Stimulated activated CD8-positive, alpha-beta memory T cell treated with anti-CD3 and anti-CD28 coated beads, Interleukin-4, amount 100 ng/mL, for 4 hours (primary cell): ENCODE measurements at places on chromosomes 11 and 22.

DNA sequence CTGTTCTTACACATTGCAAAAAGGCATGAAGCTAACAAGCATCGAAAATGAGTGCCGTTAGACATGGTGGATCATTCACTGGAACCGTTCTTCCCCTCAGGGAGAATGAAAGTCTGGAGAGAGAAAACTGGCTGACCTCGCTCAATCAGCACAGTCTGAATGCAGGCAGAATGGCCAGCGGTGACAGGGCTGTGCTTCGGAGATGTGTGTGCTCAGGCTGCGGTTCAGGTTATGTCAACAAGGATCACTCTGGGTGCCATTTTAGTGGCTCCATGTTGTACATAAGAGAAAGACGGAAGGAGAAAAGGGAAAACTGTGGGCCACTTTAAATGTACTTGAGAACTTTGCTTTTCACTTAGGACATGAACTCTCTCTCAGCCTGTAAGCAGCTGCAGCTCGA, 749.8 kb upstream of the ARHGAP42 start:
- DNase-seq, result no peak

- no peak for DNase-seq
Measured at GRCh38 chr22:48919851-48920589, 907.7 kb downstream of the BRD1 start.

DNA sequence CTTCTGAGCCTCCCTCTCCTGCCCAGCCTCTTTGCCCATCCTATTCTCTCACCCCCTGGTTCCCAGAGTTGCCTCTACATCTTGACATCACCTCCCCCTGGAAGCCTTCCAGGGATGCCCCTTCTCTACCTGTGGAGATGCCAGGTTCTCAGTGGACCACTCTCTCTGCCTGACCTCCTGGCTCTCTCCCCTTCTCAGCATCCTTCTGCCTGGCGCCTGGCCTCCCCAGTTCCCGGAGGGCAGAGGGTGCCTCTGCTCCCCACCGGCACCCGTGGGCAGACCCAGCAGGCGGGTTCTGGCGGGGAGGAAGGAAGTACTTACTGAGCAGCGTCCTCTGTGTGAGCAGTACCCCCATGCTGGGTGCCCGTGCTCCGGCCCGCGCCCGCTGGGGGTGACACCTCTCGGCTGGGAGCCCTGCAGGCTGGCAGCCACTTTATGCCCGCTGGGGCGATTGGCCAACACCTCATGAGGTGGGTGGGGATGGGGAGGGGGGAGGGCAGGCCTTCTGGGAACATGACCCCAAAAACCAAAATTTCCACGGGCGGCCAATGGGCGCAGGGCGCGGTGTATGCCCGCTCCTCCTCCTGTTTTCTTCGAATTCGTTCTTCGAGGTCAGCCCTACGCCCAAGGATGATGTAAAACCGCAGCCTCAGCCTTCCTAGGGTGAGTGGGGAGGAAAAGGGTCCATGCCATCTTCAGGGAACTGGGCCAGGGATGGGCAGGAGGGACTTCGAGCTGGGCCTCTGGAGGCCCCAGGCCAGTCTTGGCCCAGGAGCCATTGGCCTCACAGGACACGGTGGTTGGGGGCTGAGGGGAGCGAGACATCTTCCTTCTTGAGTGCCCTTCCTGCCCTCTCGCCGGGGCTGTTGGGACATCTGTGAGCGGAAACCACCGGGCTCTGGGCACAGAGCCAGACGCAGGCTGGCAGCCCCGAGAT, at the start of gene OSM:
OSM (minus strand) TSS at position 407 of the 937 bp plus-strand sequence; CDS start at position 355, 52 bp downstream.
- DNase-seq, result no peak

DNA sequence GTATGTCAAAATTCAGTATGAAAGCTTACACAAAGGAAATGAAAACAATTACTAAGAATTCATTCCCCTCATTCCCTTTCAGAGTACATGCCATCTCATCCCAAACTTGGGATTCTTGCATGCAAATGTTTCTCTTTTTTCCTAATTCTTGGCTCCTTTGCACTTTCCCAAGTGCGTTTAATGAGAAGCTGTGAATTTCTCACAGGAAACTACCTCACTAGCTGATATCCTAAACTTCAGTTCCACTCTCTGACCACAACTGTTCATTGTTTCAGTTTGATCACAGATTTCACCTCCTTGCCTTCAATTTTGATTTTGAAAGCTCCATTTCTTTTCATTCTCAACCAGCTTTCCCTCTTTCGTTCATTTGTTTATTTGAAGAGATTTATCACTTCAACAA, 5.9 kb upstream of the ARL14EP start:
- DNase-seq, result no peak

GRCh38 chr11:100823360-100823759, 136.3 kb downstream of the ARHGAP42 start:
- no peak for DNase-seq

GRCh38 chr11:8250981-8251615, 12.6 kb downstream of the LMO1 start:
- no peak for DNase-seq

GRCh38 chr11:33953289-33953688, 61.4 kb upstream of the LMO2 start:
- no peak for DNase-seq

- no peak for DNase-seq
Measured at GRCh38 chr22:17914474-17914873, 109.9 kb downstream of the MICAL3 start.

DNA sequence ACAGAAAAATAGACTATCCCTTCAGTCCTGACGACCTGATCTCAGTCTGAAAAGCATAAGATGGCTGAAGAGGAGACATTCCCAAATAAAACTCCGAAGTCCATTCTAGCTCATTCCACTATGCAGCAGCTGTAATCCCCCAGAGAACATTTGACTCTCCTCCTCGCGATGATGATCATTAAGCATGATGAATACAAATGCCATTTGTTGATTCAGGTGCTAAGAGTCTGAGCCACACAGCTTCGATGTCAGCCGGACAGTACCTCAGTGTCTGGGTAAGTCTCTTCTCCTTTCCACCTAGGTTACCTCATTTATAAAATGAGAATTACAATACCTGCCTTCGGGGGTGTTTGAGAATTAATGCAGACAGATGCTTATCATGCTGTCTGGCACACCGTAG, 94.8 kb downstream of the TENM4 start:
- DNase-seq, result no peak

DNA sequence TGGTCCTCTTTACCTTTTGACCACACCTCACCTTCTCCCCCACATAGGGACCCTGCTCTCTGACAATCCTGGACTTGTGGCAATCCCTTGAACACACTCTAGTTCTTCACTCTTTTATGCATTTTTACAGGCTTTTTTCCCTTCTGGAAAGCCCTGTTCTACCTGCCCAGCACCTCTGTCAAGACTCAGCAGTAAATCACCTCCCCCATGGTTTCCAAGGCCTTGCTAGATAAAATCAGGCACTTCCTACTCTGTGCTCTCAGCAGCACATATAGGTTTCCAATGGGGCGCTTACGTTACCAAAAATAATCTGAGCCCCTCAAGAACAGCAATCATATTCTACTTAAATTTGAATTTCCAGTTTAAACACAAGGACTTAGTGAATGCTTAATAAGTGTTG, 53.9 kb downstream of the ETS1 start:
- no peak for DNase-seq

- DNase-seq, result no peak
Measured at GRCh38 chr11:8011371-8011770, 24.2 kb downstream of the EIF3F start.

DNA sequence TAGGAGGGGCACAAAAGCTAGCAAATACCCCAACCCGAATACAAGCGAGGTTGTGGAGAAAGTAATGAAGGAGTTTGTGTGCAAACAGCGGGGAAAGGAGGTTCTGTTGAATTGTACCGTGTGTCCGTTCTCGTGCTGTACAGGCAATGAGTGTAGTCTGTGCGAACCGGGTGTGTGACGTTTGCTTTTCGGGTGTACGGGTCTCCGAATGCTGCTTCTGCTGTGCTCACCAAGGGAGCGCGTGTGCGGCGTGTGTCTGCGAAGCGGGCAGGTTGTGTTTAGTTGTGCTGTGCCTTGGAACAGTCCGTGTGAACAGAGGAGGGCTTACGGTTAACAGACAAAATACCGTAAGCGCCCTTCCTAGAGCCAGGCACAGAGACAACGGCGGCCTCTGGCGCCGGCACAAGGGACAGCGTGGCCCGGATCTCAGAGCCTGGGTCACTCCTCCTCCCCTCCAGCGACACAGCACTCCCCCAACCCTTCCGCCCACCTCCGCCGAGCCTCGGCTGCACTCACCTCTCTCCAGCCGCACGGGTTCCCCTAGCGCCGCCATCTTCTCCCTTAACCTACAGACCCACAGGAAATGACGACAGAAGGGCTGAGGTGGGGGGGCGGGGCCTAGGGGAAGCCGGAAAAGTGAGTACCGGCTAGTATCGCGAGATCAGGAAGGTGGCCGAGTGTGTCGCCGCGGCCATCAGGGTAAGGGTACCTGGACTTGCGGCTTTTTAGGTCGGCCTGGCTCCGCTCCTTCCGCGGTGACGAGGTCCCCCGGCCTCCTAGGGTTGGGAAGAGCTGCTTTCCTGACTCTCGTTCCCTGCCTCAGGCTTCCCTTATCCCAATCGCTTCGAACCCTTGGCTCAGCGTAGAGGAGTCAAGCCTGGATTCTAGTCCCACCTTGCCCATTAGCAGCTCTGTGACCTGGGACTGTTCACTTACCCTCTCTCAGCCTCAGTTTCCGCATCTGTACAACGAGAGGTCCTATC, at the start of gene LIN7C:
LIN7C (minus strand) TSS at position 570 of the 983 bp plus-strand sequence; CDS start at position 553, 17 bp downstream.
- peak; percentile 93 for DNase-seq

DNA sequence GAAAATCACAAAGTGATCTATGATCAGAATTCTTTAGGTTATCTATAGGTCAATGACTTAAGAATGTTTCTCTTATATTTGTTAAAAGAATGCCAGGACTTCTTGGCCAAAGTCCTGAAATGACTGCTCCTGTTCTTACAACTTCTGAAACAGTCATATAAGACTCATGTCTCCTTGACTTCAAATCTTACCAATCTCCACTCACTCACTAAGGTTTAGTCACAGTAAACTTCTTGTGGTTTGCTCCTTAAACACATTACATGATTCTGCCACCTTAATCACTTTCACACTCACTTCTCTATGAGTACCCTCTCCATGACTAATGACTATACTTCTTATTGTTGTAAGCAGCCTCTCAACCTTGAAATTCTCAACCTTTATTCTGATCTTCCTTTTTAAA, 648.7 kb upstream of the CCDC179 start:
- no peak for DNase-seq

GRCh38 chr22:41782316-41782715, 18.2 kb upstream of the CCDC134 start:
- no peak for DNase-seq

- DNase-seq, result no peak
Measured at GRCh38 chr22:29186302-29186701, 19.4 kb upstream of the EMID1 start.

DNA sequence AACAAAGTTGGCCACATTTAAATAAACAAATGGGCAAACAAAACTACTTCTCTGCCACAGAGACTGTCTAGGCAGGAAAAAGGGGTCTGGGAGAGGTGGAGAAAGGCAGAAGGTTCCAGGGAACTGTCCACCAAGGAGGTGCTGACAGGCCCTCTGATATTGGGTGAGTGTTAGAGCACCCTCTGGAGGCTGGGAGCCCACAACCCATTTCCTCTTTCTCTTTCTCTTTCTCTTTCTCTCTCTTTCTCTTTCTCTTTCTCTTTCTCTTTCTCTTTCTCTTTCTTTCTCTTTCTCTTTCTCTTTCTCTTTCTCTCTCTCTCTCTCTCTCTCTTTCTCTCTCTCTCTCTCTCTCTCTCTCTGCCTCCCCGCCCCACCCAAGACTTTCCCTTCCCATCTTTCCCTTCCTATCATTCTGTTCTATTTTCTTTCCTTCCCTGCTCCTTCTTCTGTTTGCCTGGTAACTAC, 912.8 kb downstream of the DLG2 start:
- DNase-seq, result no peak

GRCh38 chr11:125621995-125622394, 3.0 kb upstream of the CHEK1 start:
- DNase-seq, result no peak

DNA sequence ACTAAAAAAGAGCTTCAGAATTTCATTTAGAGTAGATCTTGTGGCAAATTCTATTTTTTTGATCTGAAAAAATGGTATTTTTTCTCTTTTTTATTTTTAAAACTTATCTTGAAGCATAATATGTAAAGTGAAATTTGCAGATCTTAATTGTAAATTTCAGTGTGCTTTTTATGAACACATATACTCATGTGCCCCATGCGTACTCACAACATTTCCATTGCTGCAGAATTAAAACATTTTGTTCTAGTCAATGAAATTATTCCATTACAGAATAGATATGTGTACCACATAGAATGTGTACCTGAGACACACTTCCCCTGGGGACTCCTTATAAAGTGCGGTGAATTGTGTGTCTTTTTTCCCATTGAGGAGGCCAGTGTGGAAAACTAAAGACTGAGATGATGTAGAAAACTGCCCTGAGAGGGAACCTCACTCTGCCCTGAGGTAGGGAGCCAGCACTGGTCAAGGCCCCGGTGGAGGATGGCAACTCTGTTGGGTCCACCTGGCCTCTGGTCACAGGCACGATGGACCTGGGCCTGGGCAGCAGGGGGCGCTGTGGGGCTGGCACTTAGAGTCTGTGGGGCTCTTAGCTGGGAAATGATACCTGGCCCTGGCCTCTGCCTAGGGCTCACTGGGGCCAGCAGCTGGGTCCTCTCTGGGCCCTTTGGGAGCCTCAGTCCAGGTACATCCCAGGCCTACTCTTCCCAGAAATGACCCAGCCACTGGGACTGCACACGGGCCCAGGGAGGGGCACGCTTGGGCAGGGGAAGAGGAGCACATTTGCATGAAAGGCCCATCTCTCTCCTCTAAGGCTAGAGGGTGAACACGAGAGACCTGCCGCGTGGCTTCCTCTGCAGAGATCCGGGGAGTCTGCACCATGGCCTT, 77.9 kb upstream of the TOP3B start:
- no peak for DNase-seq

GRCh38 chr11:109936661-109937180, 156.5 kb upstream of the ZC3H12C start:
- no peak for DNase-seq

DNA sequence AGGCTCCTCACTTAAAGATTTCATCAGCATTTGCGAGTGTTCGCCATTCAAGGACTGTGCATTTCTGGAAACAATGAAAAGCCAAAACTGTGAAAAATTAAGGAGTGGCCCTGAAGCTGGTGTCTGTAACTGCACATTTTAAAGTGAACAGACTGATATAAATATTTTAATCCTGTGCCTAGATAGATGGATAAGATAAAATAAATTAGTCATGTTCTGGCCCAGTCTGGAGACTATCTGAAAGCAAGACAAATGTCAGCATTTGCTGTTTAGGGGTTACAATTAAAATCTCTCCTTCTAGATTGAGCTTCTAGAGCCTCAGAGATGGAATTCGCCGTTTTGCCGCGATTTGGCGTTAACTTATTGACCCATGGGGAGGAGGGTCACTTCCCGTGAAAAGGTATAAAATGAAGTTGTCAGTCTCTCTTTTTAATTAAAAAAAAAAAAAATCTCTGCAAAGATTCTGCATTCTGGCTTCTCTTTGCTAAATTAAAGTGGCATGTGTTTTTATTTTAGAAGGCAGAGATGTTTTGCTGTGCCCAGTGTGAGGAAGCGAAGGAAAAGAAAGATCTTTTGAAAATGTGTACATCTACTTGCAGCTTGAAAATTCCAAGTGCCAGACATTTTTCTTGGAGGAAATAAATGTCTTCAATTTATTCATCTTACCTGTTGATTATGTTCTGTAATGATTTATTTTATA, 79.7 kb upstream of the WNT7B start:
- DNase-seq, result no peak
